ENCODE measurements at places on chromosomes 4 and X.

GRCh38 chrX:1178580-1179057 is 33.8 kb downstream of the CRLF2 start:
- no peak for DNase-seq

DNA sequence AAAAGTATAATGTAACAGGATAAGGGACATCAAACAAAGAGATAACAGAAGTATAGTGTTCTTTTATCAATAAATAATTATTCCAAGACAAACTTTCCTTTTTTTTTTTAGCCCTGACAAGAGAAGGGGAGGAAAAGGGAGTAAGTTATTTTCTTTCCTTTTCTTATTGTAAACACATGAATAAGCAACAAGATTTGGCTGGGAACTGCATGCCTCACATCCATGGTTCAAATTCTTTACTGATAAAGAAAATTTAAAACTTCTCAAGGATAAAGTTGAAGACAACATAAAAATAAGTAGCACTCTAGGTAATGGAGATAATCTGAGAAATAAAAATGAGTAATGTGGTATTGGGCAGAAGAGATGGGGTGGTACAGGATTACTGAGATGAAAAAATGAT is 71.6 kb downstream of the NEK1 start:
- DNase-seq, result no peak

GRCh38 chrX:51894697-51895336 is 1.4 kb downstream of the MAGED1 start:
- no peak for DNase-seq

DNA sequence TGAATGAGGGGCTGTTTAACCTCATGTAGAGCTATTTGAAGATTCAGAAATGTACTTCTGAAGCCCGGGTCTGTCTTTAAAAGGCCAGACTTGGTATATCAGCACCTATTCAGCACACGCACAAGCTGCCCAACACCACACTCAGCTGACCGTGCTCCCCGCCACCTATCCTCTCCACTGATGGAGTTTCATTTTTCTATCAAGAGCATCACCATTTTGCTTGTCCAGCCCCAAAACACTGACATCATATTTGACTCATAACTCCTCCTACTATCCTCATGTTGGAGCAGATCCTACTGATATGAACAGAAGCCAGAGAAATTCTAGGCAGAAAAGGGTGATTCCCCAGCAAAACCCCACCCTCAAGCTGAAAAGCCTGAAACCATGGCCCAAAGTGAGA is 100.3 kb downstream of the SORBS2 start:
- no peak for DNase-seq

DNA sequence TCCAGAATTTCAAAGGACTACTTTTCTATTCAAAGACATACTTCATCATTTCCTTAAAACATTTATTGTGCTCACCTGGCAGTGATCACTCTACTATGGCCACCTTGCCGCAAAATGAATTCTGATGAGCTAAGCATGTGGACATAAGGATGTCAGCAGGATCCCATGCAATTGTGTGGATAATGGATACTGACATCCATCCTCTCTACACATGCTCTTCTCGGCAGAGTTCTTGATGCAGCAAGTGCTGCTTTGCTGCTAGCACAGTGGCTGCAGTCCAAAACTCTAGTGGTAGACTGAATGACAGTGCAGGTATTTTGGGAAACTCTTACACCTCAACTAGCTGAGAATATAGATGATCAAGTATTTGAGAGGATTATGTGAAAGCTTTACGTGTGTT is 168.0 kb downstream of the BANK1 start:
- no peak for DNase-seq

GRCh38 chr4:108181704-108182103 is 13.0 kb upstream of the LEF1 start:
- no peak for DNase-seq

Data from stimulated activated CD4-positive, alpha-beta T cell treated with anti-CD3 and anti-CD28 coated beads, Interleukin-4, amount 100 ng/mL, for 48 hours (primary cell).